ENCODE measurements at places on chromosomes 12 and 14.

GRCh38 chr14:77082356-77082755 lies 15.7 kb upstream of the CIPC start:
- no peak for DNase-seq

GRCh38 chr12:13435235-13435933 lies 238.9 kb downstream of the EMP1 start:
- DNase-seq: no peak

DNA sequence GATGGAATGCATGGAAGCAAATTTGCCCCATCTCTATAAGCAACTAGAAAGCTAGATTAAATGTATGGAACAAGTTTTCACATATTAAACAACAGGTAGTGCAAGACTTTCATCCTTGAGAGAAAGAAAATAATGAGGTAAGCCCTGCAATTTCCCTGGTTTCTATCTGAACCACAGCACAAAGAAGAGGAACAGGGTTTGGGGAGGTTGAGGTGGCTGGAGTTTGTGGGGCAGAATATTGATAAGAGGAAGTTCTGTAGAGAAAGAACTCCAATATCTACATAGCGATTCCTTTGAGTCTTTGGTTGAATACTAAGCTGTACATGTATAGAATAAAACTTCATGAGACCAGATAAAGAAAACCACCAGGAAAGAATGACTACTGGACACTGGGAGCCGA lies 96.3 kb upstream of the CCND2 start:
- no peak for DNase-seq

DNA sequence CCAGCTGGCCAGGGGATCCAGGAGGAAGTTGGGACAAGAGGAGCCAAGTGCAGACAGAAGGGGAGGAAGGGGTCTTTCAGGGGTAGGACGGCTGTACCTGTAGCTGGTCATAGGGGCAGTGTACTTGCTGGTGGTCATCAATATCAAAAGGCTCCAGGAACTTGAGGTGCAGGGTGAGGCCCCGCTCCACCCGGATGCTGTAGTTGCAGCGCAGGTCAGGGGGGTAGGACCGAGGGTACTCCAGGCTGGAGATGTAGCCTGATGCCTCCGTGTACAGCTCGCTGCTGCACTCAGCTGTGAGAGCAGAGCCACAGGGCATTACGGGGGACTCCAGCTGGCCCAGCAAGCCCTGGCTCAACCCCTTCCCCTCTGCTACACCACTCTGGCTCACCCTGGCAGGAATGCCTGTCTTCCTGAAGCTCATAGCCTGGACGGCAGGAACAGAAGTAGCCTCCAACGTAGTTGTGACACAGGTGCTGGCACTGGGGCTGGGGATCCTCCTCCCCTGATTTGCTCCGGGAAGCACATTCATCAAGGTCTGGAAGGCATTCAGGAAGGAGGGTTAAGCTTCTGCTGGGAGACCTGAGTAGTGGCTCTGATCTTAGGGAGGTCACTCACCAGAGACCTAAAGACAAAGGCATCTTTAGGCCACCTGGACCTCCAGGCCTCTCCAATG lies 2.9 kb downstream of the C1R start:
- DNase-seq: no peak

DNA sequence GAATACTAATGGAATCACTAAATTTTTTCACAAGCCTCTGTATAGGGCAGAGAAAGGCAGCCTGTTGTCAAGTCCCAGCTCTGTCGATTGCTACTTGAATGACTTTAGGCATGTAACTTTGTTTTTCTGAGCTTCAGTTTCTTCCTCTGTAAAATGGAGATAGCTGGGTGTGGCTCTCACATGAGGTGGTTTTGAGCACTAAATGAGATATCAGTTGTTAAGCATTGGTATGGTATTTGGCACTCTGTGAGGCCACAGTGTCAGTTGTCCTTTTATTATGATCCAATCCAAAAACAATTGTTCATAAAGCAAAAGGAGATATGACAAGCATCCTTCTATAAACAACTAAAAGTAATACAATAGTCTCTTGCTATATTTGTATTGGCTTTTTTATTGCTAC lies 120.6 kb downstream of the DUSP6 start:
- no peak for DNase-seq

DNA sequence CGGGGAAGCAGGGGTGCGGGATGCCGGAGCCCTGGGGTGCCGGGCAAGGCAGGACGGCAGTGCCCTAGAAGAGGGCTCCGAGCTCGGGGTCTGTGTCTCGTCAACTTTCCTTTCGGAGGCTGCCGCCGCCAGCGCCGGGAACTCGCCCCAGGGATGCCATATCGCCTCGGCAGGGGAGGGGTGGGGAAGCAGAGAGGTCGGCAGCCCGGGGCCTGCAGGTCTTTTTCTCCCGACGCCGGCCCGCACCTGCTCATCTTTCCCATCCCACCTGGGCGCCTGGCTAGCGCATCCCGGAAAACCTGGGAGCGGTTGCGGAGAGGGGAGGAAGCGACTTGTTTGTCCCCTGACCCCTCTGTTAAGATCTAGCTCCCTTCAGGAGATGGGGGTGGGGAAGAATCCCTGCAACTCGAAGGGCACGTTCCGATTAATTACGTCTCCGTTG lies 547 bp downstream of the CNTN1 start:
- DNase-seq: no peak

DNA sequence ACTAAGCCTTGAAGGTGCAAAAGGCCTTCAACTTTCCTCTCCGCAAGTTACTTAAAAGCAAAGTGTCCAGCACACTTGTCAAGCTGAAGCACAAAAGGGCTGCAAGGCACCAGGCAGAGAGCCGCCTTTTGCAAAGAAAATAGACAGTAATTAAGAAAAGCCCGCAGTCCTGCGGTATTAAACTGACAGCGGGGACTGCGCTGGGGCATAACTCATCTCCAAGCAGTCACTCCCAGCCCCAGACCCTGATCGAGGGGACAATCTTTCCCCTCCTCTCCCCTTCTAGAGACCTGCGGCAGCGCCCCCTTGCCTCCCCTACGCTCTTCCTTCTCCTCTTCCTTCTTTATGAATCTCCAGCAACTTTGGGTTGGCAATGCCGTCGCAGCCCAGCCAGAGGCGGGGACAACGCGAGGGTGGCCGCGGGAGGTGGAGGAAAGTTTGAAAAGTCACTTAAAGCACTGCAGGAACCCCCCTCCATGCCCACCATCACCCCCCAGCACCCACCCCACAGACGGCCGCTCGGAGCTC lies 200.9 kb upstream of the CAND1 start:
- DNase-seq: no peak

DNA sequence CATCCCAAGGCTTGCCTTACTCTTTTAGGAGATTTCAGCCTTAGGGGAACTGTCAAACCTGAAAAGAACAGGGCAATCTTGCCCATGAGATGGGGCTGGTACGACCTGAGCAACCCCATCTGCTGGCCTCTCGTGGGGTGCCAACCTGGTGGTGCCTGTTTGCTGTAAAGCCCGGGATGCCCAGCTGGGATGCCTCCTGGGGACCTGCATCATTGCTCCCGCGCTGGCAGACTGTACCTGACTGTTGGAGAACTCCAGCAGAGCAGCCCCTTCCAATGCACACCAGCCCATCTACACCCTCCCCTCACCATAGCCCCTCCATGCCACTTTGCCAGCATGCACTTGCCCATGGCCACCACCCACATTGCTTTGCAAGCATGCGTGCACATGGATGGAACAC lies 335.7 kb downstream of the RPS29 start:
- DNase-seq: no peak

GRCh38 chr14:93269341-93270068 lies 62.4 kb downstream of the UBR7 start:
- peak; percentile 76 for DNase-seq

- DNase-seq: peak; percentile 85
Observed at GRCh38 chr12:25769082-25769945, 189.2 kb upstream of the RASSF8 start.

DNA sequence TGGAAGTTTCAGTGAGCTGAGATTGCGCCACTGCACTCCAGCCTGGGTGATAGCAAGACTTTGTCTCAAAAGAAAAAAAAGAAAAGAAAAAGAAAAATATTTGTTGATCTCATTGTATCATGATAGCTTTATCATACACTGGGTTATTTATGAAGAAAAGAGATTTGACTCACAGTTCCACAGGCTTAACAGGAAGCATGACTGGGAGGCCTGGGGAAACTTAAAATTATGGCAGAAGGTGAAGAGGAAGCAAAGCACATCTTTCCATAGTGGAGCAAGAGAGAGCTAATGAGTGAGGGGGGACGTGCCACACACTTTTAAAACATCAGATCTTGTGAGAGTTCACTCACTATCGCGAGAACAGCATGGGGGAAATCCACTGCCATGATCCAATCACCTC lies 72.7 kb upstream of the FUT8 start:
- DNase-seq: no peak

DNA sequence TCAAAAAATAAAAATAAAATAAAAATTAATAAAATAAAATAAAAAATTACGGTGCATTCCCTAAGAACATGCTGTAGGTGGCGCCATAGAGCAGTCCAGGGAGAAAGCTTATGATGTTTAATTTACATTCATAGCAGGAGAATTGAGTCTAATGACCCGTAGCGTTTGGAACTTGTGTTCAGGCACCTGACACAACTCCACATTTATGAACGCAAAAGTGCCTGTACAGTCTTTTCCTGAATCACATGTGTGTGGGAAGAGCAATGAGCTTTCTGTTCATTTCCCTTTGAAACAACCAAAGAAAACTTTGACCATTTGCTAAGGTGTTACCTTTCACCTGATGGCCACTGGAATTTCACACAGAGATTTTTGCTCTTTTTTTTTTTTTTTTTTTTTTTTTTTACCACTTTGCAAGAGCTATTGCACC lies 60.6 kb upstream of the KCNA1 start:
- peak; percentile 33 for DNase-seq

- no peak for DNase-seq
Observed at GRCh38 chr12:53214687-53215455, 7.8 kb upstream of the ITGB7 start.

DNA sequence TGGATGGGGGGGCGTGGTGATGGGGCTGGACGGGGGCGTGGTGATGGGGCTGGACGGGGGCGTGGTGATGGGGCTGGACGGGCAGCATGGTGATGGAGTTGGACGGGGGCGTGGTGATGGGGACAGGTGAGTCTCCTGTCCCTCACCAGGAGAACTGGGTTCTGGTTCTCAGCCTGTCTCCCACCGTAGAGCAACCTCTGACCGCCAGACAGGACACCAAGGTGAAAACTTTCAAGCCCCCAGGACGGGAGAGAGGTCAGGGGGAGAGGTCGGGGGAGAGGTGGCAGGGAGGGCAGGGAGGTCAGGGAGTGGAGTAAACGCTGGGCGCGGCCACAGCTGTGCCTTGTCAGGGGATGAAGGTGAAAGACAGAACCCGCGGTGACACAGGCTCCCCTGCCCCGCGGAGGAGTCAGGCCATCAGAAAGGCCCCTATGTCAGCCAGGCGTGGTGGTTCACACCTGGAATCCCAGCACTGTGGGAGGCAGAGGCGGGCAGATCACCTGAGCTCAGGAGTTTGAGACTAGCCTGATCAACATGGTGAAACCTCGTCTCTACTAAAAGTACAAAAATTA lies 84.6 kb downstream of the GALNT9 start:
- no peak for DNase-seq

GRCh38 chr12:103327676-103328075 lies 168.1 kb downstream of the C12orf42 start:
- no peak for DNase-seq

DNA sequence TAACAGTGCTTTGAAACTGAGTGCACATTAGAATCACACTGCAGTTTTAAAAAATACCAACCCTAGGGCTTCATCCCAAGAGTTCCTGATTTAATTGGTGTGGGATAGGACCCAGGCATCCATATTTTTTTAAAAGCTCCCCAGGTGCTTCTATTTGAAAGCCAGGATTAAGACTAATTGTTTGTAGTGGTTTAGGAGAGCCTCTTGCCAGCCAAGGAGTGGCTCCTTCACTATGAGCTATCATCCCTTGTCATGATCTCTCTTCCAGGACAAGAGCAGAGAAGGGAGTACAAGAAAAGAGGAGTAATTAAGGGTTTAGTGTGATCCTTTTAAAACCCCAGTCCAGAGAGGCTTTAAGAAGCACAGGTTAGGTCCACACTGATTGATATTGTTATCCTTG lies 178.0 kb downstream of the CAND1 start:
- no peak for DNase-seq

- no peak for DNase-seq
Observed at GRCh38 chr14:61992139-61992538, 229.9 kb downstream of the SNAPC1 start.

DNA sequence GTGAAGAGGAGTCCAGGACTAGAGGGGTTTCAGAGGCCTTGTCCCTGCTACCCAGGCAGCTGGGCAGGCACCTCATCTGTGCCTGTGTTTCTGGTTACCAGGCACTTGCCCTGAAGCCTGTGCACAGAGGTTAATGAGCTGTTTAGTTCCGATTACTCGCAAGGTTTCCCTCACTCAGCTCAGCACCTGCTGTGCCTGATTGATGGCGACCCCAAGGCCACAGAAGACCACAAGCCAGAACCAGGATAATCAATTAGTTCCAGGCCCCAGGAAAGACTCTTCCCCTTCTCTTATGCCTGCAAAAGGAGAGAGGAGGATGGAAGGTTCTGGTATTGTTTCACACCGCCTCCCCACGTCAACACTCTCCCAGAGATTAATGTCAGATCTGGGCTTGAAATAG lies 88.8 kb upstream of the NOS1 start:
- no peak for DNase-seq

- no peak for DNase-seq
Observed at GRCh38 chr12:90841336-90841735, 113.6 kb downstream of the CCER1 start.

- peak; percentile 20 for DNase-seq
Observed at GRCh38 chr14:39372656-39373055, 59.6 kb downstream of the FBXO33 start.

- no peak for DNase-seq
Observed at GRCh38 chr14:93160353-93160801, 24.3 kb downstream of the MOAP1 start.

DNA sequence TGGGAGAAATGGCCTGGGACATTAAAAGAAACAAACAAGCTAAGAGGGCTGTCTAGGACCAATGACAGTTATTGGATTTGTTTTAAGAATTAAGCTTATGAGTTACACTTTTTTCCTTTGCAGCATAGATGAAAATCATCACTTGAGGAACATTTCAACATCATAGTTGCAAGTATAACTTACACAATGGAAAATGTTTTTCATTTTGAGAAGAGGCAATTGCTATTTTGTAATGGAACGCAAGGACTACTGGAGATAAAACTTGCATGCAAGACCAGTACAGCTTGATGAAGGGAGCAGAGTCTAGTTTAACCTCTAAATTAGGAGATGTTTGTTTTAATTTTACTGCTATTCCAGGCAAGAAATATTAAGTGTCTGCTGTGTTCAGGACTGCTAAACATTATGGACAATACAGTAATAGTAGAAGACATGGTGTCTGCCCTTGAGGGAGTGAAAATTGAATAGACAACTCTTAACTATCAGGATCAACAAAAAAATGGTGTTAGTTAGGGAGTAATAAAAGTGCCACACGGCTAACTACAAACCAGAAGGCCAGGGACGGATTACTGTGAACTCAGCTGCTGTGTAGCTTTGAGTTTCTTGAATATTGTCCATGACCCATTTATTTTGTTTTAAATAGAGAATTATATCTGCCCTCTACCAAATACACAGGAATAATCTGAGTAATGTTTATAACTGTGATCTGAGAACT lies 374.5 kb downstream of the RAD51B start:
- no peak for DNase-seq

- no peak for DNase-seq
Observed at GRCh38 chr12:13339091-13339490, 142.6 kb downstream of the EMP1 start.

Data from fibroblast of lung (primary cell).